HL-60 (cell line): ENCODE measurements at places on chromosomes 12 and 14.
A peak's percentile ranks its signal among the peaks of the same experiment; 100 is the strongest.

DNA sequence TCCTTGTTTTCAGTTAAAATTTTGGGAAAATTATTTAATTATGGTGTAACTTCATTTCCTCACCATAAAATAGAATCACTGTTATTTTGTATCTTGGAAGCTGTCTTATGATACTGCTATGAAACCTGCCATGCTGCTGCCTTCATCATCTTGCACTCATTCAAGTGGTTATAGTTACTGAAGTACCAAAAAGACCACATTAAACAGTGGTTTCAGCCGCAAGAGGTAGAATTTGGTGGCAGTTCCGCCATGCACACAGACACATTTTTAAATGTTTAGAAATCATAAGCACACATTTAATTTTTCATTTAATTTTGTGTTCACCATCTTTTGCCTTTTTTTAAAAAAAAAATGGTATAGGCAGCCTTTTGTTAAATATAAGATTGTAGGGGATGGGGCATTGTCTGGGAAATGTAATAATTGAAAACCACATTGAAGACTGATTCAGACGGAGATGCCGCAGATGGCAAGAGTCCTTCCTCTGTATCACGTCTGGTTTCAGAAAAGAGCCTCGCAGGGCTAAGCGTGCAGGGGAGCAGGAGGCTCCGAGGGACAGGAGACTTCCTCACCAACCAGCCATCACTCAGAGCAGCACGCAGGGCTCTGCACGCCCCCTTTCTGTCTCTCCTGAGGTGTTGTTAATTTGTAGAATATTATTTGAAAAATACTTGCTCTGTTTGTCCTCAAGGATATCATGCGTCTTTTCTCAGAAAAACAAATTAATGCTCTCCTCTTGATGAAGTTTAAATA, 115.2 kb upstream of the PELI2 start:
- no peak for DNase-seq

DNA sequence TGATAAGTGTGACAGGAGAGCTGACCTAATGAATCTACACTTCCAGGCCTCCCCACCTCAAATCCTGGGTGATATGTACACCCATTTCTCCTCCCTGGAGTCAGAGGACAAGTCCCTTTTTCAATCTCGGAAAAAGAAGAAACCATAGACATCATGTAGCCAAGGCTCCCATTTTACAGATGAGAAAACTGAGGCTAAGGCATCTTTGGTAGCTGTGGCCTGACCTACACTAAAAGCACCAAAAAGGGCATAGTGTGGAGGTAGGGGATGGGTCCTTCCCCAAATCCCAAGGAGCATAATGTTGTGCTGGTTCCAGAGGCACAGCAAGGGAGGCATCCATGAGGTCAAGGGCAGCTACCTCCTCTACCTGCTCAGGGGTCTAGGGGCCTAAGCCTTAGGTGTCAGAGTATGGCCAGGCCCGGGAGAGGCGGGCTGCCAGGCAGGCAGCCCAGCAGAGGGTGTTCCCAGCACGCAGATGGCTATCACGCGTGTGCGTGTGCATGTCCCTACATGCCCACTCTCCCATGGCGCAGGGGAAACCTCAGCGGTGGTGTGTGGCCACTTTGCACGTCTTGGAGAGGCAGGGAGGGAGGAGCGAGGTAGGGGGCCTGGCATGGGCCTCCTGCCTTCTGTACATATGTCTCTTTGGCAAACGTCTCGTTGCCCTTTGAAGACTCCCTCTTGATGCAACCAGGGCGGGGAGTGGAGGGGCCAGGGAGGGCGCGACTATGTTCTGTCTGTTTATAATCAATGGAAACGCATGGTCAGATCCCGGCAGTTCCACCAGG, 2.5 kb downstream of the PGF start:
- DNase-seq = no peak

GRCh38 chr12:29191267-29191850, 42.3 kb downstream of the FAR2 start:
- no peak for DNase-seq

DNA sequence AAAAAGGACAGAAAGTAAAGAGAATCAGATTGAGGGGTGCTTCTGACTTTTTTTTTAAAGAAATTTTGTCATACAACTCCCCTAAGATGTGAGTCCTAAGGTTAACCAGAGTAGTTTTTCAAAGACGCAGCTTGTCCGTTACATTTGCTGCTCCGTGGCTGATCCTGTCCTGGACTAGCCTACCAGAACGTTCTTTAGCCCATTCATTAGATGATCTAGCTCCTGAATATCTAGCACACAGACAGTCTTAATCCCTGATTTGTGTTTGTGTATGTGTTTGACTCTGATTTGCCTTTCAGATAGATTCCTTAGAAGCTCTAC, 60.3 kb downstream of the SAMD4A start:
- no peak for DNase-seq

DNA sequence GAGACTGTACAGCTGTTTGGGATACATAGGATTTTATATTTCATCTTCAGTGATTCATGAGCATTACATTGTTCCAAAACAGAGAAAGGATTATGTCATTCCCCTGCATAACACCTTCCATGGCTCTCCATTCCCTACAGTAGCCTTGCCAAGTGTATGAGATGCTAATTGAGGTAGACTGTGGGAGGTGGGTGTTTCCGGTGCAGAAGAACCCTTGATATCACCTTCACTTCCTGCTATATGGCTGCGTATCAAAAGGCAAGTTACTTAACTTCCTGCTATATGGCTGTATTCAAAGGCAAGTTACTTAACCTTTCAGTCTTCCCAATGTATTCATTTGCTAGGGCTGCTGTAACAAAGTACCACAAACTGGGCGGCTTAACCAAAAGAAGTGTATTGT, 11.2 kb downstream of the FAR2 start:
- peak; percentile 53 for DNase-seq

GRCh38 chr12:6443361-6443983, 1.3 kb upstream of the CD27 start:
- DNase-seq = no peak

DNA sequence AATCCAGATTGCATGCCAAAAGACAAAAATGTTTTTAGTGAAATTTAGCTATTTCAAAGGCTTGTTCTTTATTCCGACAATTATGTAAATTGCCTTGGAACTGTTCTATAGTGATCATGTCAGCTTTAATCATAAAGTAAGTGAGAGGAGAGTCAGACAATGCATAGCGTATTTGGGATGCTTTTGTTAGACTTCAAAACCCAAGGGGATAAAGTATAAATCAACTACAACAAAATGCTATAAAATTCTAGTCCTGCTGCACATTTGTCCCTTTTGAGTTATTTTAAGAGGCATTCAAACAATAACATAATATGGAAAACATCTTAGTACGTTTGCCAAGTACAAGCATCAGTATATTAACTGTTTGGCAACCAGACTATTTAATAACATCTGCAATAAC, 11.3 kb downstream of the RTRAF start:
- no peak for DNase-seq

DNA sequence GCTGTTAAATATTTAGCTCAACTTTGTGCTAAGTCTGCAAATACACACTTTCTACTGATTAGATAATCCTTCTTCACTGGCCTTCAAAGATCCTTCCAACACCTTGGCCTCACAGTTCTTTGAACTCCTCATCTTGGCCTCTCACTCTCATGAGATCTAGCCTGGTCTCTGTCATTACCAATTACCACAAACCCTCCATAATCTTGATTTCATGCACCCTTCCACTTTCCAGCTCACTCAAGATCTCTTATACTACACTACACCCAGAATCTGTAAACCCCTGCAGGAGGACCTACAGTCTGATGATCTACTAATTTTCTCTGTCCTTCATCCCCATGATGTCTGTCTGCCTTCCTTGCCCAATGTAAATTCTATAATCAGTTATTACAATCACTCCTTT, 71.1 kb downstream of the DUSP16 start:
- DNase-seq = no peak

DNA sequence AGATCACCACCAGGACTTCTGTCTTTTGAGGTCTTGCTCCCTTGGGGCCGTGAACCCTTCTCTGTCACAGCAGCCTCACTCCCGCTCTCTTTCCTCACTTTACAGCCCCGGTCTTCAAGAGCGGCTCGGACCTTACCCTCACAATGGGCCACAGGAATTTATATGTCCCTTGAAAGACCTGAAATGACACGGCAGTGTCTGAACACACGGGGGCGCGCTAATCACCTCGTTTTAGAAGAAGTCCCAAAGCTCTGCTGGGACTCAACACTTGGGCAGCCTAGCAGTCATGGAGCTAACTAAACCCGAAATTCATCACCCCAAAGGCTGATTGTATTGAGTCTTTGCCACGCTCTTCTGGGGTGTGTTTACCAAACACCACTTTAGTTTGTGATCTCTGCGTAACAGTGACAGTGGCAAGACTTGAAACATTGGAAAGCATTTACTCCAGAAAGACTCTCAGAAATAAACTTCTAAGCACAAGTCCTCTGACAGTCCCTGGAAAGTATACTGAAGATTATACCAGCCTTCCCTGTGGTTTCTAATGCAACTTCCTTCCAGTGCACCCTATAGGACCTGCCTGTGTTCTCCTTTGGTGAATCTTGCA, 29.0 kb downstream of the SERPINA11 start:
- DNase-seq = peak; percentile 80

GRCh38 chr14:33711811-33712216, 239.1 kb downstream of the EGLN3 start:
- no peak for DNase-seq

GRCh38 chr14:34003691-34004090, 52.8 kb upstream of the EGLN3 start:
- no peak for DNase-seq

DNA sequence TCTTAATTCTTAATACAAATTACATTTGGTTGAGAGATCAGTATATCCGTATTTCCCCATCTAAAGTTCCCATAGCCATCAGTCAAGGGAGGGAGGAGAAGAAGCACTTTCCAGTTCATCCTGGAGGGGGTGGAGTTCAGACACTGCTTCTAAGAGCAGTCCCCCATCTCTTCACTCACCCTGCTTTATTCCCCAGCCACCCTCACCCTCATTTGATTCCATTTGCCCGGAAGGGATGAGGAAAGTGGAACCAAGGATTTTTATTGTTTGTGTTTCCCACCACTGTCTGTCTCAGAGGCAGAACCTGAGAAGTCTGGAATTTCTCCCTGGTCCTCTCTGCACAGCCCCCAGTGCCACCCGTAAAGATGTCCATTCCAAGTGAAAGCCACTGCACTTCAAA, 134.2 kb upstream of the HIF1A start:
- no peak for DNase-seq

DNA sequence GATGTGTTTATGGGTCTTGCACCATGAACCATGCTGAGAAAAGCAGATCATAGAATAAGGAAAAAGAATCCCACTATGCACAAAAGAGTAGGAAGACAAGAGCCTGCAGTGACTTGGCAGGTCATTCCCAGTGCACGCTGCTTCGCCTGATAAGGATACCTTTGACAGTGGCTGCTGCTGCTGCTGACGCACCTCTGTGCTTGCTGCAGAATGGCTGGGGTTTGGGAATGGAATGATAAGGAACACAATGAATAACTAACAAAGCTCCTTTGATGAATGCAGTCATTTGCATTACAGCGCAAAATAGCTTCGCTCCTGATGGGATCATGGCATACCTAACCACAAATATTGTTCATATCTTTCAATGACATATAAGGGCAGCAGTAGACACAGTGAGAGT, 278.7 kb downstream of the PDZRN4 start:
- DNase-seq = no peak

GRCh38 chr12:47990351-47991105, 13.7 kb downstream of the COL2A1 start:
- DNase-seq = peak; percentile 37

DNA sequence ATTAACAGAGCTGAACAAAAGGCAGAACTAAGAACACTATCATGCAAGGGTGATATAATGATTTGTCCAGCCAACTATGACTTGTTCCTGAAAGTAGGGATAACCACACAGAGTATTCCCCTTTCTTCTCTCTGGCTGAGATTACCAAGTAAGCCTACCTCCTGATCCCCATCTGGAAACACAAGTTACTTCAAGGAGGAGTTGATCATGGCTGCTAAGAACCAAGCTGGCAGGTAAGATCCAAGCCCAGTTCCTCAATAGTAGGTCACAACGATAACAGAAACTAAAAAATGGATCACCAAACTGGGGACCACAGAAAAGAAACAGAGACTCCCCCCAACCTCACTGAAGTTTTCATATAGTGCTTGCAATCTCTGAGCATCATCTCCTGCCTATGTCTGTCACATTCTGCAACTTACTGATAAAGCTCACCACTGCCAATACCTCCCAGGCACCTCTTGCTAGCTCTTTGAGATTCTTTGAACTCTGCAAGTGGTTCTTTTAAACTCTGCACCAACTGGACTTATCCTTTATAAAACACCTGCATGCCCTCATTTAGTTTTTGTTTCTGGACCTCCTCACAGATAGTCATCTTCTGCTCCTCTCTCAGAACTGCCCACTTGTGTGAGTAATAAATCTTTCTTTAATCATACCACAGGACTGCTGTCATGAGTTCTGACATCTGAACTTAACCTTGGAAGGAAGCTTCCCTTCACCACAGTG, 76.6 kb downstream of the LRP6 start:
- no peak for DNase-seq

- no peak for DNase-seq
These were observed 20.5 kb downstream of the VCPKMT start for GRCh38 chr14:50095895-50096294.

- no peak for DNase-seq
These were observed 57.5 kb downstream of the CHST11 start for GRCh38 chr12:104514092-104514810.

DNA sequence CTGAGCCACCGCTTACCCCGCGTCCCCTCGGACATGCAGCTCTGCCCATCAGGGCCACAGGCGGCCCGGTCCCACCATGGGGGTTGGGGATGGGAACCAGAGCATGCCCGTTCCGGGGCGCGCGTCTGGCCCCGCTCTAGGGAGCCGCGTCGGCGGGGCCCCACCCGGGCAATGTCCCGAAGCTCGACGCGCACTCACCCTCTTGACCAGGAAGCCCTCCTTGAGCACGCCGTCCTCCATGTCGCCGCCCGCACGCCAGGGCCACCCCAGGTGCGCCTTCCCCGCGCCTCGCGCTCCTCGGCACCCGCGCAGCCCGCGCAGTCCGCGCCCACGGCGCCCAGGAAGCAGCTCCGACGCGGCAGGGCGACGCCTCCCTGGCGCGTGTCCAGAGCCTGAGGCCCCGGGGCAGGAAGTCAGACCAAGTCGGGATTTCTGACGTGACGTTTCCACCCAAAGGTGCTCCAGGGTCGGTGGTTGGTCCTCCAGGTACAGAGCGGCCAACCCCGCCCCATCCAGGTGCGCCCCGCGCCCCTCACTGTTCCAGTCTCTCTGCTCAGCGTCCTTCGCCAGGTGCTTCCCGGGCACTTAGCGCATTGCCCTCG, at the start of gene PLEK2:
Gene PLEK2, minus strand, starts transcription at position 346 of the 602 bp plus-strand sequence. Its CDS starts 106 bp downstream, at position 240.
- no peak for DNase-seq

DNA sequence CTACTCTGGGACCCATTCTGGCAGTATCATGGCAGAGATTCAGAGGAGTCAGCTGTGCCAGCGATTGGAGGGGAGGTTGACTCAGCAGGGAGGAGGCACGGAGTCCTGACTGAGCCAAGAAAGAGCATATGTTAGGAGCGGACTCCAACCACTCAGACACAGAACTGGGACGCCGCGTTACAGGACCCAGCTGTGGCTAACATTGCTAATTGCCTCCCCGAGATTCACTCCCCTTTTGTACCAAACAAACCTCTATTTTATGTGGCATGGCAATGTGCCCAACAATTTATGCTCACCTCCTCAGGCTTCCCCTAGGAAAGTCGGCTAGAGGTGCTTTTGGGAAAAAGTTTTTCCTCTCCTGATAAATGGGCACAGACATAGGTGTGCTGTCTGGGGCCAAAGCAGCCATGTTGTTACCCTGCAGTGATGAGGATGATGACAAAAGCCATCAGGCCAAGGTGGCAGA, 15.2 kb upstream of the CLIP1 start:
- no peak for DNase-seq

- no peak for DNase-seq
These were observed 59.0 kb downstream of the LLPH start for GRCh38 chr12:66071549-66071948.
